AG10803 (cell line): ENCODE measurements at places on chromosomes 5 and 9.
A peak's percentile ranks its signal among the peaks of the same experiment; 100 is the strongest.

GRCh38 chr5:133114933-133115310 is 63.1 kb downstream of the HSPA4 start:
- no peak for DNase-seq

DNA sequence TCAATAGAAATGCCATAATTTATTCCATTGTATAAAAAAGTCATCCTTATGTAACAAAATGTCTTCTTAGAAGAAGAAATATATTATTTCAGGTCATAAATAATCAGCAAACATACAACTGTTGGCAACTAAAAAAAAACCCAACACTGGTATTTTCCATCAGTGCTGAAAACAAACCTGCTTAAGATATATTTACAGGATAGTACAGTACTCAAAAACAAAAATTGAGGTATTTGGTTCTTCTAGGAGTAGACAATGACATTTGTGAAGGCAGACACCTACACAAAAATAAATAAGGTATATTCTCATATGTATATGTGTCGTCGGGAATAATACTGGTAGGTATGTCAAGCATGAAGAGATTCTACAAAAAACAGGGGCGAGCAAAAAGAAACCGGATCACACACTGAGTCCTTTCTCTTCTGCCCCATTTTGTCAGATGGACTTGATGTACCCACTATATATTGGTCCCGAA is 2.9 kb downstream of the DUSP1 start:
- no peak for DNase-seq

DNA sequence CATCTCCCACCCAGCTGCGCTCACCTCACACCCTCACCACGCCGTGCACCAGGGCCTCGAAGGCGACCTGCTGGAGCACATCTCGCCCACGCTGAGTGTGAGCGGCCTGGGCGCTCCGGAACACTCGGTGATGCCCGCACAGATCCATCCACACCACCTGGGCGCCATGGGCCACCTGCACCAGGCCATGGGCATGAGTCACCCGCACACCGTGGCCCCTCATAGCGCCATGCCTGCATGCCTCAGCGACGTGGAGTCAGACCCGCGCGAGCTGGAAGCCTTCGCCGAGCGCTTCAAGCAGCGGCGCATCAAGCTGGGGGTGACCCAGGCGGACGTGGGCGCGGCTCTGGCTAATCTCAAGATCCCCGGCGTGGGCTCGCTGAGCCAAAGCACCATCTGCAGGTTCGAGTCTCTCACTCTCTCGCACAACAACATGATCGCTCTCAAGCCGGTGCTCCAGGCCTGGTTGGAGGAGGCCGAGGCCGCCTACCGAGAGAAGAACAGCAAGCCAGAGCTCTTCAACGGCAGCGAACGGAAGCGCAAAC is 1.1 kb downstream of the POU4F3 start:
- DNase-seq, result no peak

DNA sequence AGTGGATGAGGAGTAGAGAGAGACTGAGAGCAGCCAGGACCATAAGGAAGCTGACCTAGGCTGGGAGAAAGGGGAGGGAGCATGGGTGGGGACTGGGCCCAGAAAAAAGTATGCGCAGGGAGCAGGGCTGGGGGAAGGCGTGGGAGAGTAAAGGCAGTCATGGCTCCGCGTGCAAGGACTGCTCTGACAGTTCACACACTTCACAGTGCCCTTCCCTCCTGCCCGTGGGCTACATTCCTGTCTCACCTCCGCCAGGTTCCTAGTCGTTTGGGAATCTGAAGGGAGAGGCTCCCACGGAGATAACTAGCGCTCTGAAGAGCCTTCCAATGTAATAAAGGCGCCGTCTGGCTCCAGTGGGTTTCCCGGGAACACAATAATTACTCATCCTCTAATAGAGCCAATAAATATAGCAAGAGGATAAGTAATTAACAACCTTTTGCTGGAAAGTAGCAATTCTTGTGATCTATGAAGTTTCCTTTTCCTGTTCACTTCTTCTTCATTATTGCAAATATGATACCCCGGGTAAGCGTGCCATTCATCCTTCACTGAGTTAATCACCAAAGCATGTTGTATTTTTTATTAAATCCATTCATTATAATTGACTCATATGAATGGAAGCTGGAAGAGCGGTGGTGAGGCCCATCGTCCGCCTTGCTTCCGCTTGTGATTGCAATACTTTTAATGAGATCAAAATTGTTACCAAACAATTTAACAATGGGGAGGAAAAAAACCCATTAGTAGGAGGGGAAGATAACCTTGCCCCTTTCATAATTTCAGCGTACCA is 39.3 kb downstream of the TTLL11 start:
- DNase-seq, result peak; percentile 89

- DNase-seq, result peak; percentile 93
Measured at GRCh38 chr5:24788829-24789514, 144.2 kb upstream of the CDH10 start.

DNA sequence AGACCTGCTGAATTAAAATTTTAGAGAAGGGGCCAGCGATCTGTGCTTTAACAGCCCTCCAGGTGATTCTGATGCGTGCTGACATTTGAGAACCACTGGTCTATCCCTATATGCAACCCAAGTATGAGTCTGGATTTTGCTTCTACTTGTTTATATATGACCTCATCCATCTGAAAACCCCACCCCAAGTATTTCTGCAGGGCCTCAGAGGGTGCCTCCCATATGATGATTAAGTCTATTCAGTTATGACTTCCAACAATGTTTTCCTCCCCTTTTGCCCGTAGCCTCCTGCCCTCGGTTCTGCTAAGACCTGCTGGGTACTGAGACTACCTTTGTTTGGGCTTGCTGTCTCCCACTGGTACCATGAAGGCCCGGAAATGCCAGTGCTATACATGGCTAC is 376.0 kb upstream of the SMARCA2 start:
- DNase-seq, result no peak

DNA sequence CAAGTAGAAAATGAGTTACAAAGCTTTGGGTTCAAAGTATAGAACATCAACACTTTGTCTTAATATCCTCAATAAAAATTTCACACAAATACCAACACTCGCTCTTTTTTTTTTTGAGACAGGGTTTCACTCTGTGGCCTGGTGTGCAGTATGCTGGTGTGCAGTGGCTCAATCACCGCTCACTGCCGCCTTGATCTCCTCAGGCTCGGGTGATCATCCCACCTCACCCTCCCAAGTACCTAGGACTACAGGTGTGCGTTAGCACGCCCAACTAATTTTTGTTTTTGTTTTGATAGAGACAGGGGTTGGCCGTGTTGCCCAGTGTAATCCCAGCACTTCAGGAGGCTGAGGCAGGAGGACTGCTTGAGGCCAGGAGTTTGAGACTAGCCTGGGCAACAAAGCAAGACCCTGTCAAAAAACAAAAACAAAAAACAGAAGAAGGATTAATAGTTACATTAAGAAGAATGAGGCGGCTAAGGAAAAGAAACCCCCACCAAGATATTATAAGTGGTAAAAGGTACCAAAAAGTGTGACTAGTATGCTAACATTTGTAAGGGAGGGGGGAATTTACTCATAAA is 20.3 kb downstream of the FNBP1 start:
- no peak for DNase-seq

DNA sequence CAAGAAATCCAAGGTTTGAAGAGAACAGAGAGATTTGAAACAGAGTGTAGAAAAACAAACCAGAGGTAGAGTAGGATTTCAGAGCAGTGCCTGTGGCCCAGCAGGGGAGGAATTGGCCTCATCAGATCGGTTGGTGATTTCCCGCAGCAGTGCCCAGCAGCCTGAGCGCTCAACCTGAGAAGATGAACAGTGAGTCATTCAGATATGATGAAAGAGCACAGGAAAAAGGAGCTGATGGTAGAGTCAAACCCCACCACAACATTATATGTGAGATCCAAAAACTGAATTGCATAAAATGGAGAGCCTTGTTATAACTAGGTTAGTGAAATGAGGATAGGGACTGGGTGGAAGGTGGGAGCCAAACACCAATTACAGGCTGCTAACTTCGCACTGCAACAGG is 248.9 kb downstream of the PIK3R1 start:
- peak; percentile 46 for DNase-seq

DNA sequence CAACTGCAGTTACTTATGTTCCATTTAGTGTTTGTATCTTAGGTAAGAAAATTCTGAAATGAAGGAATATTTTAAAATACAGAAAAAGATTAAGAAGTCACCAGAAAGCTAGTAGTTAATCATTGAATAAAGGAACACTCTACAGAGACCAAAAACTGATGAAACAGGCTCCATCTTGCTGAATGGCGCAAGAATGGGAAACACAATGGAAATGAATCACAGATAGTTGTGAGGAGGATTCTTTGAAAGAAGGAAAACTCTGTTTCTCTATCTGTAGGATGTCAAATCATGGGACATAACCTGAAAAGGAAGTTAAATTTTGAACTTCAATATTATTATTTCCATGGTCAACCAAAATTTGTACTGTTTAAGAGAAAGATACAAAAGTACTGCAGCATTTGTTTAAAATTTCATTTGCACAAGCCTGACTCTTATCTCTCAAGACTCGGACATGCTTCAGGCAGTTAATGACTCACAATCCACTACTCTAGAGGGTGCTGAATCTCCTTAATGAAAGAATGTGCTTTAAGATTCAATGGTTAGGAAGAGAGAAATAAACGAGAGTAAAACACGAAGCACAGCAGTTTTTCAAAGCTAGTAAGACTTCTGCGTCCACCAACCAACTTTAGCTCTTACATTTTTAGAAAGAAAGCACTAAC is 1064.4 kb upstream of the DMAC1 start:
- DNase-seq, result no peak

GRCh38 chr5:11609570-11610303 is 294.5 kb downstream of the CTNND2 start:
- no peak for DNase-seq

DNA sequence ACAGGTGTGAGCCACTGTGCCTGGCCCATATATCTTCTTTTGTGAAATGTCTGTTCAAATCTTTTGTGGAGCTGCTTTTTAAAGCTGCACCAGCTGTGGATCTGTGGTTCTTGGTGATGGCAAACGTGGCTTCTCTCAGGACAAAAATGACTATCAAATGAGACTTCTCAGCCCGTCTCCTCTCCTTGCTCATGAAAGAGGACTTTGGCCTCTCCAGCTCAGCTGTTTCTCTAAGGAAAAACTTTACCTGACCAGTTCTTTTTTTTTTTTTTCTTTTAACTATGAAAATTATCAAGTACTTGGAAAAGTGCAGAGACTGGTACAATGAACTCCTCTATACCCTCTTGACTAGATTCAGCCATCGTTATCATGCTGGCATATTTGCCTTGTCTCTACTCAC is 44.8 kb downstream of the RALGPS1 start:
- DNase-seq, result no peak

DNA sequence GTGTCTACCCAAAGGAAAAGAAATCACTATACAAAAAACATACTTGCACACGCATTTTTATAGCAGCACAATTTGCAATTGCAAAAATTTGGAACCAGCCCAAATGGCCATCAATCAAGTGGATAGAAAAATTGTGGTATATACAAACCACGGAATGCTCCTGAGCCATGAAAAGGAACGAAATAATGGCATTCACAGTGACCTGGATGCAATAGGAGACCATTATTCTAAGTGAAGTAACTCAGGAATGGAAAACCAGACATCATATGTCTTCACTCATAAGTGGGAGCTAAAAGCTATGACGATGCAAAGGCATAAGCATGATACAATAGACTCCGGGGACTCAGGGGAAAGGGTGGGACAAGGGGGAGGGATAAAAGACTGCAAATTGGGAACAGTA is 78.4 kb downstream of the ENC1 start:
- peak; percentile 39 for DNase-seq

GRCh38 chr9:22237497-22238363 is 208.9 kb upstream of the DMRTA1 start:
- peak; percentile 73 for DNase-seq

DNA sequence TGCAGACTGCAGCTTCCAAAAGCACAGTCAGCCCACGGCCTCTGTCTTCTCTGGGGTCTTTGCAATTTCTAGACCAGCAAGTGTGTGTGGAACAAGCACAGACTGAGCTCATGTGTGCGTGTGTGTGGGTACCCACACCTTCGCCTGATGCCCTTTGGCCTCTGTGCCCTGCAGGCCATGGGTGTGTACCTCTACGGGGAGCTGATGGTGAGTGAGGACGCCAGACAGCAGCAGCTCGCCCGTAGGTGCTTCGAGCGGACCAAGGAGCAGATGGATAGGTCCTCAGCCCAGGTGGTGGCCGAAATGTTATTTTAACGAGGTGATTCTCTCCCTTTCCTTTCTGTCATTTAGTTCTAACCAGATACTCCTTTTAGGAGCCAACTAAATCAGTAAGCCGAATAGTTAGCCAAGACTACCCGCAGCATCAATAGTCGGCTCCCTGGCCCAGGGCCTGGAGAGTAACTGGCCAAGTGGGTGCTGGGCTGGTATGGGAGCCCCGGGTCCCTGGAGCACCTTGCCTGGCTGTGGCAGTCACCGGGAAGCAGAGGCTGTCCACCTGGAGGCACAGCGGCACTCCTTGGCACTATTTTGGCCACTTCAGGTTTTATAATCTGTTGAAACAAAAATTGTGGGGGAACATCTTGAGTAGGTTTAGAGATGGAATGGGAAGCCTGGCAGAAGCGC is 235.0 kb downstream of the FANCC start:
- no peak for DNase-seq

DNA sequence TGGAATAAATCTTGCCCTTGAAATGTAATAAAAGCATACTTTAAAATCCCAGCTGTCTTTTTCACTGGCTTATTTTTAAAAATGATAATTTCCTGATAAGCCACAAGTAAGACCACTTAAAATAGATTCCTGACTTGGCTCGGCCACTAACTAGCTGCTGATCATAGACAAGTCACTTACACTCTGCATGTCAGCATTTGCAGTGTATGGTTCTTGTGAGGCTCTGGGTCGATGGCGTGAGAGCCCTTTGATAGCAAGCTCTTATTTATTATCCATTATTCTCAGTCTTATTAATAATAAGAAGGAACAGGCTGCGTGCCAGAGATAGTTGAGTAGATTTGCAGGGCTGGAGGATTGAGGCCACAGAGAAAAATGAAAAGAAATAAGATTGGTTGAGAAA is 110.7 kb upstream of the IL12B start:
- no peak for DNase-seq

DNA sequence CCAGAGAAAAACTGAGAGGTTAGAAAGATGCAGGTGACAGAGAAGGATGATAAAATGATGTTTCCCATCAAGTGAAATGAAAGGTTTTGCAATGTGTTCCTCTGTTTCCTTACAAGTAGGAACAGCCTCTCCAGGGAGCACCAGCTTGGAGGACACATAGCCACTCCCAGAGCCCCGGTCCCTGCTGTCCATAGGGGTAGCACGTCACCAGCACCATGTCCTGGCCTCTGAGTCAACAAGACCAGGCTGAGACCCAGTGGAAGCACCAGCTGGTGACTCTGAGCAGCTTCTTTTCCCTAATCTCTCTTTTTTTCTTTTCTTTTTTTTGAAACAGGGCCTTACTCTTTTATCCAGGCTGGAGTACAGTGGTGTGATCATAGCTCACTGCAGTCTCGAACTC is 19.4 kb upstream of the HMCN2 start:
- DNase-seq, result no peak

DNA sequence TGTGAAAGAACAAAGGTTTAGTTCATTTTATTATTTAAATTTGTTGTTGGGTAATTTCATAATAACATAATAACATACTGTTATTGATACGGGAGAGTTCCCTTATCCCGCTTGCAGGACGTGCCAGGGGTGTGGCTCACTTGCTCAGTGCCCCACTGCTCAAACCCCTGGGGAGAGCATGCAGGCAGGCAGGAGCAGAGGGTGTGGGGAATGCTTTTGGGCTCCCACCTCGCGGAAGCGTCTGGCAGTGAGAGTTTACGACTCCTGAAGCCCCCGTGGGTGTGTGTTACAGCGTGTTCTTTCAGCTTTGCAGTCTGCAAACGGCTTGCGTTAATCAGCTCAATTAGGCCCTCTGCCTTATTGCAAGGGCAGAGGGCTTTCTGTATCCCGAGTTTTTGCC is 675.9 kb downstream of the SEMA5A start:
- DNase-seq, result no peak
